ENCODE measurements at places on chromosomes 2 and 18. TPM values are rescaled to one million over a fixed set of nuclear protein-coding genes. Genes with fewer than 3 reads are reported as not detected.

PIEZO2 gene
- total RNA-seq: 63.7 TPM

TMEM17 gene
- total RNA-seq: 1.5 TPM

LBX2 gene
- 2.4 TPM for total RNA-seq

UGP2 gene
- 55.6 TPM for total RNA-seq

PLEKHH2 gene
- total RNA-seq: 0.20 TPM

MROH2A gene
- total RNA-seq: not detected

MC4R gene
- total RNA-seq: not detected

NMUR1 gene
- not detected for total RNA-seq

LYG2 gene
- not detected for total RNA-seq

SERPINB10 gene
- total RNA-seq: not detected

KCNG3 gene
- total RNA-seq: not detected

GLI2 gene
- not detected for total RNA-seq

CDH19 gene
- not detected for total RNA-seq

SLC9A4 gene
- total RNA-seq: not detected

POTEJ gene
- 0.07 TPM for total RNA-seq

SERPINB12 gene
- total RNA-seq: not detected

TMEM247 gene
- total RNA-seq: not detected

XIRP2 gene
- total RNA-seq: not detected

VWC2L gene
- not detected for total RNA-seq

CFAP65 gene
- total RNA-seq: under 0.01 TPM

UGT1A8 gene
- not detected for total RNA-seq

CNRIP1 gene
- 40.0 TPM for total RNA-seq

MTX2 gene
- 34.5 TPM for total RNA-seq

PARD6G gene
- total RNA-seq: 0.99 TPM

RFTN2 gene
- 6.5 TPM for total RNA-seq

ABCG8 gene
- not detected for total RNA-seq

FBXO41 gene
- total RNA-seq: 0.56 TPM

CYS1 gene
- 0.04 TPM for total RNA-seq

ANXA4 gene
- total RNA-seq: 70.8 TPM
